ENCODE measurements at places on chromosomes 13 and 19. TPM values are rescaled to one million over a fixed set of nuclear protein-coding genes. Genes with fewer than 3 reads are reported as not detected.

KCNN1 gene
- polyA plus RNA-seq: 3.6 TPM

HS6ST3 gene
- under 0.01 TPM for polyA plus RNA-seq

ZNF681 gene
- 0.38 TPM for polyA plus RNA-seq

POU4F1 gene
- polyA plus RNA-seq: not detected

HMG20B gene
- polyA plus RNA-seq: 92.0 TPM

LAIR1 gene
- polyA plus RNA-seq: not detected

SIGLEC5 gene
- polyA plus RNA-seq: not detected

ZNF845 gene
- 0.94 TPM for polyA plus RNA-seq

DNA sequence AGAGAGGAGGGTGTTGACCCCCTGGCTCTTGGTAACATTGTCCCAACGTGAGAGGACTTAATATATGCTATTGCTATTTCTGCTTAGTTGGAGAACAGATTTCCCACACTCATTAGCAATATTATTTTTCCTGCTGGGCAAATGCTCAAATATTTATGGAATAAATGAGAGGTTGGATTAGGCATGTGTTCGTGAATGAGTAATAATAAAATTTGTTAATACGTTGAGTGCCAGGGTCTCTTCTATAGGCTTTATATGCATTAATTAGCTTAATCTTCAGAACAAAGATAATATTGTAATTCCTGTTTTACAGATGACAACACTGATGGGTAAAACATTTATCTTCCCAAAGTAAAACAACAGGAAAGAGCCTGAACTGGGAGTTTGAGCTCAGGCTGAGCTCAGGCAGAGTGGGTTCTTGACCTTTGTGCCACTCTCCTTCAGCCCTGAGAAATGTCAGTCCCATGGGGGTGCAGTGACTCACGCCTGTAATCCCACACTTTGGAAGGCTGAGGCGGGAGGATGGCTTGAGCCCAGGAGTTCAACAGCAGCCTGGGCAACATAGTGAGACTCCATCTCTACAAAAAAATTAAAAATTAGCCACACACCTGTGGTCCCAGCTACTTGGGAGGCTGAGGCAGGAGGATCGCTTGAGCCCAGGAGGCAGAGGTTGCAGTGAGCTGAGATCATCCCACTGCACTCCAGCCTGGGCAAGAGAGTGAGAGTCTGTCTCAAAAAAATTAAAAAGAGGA is 1.2 kb downstream of the ZNF233 start:
- no peaks in the 10 kb centered on the region for H3K36me3 ChIP-seq
- no peak overlapping the region for H3K27ac ChIP-seq
- peaks cover 4% of the 10 kb centered on the region for H3K4me1 ChIP-seq
- H3K27me3 ChIP-seq: no peaks in the 10 kb centered on the region

GRCh38 chr13:110450016-110450900 is 111.3 kb downstream of the RAB20 start:
- H3K4me1 ChIP-seq: no peaks in the 10 kb centered on the region
- no peaks in the 10 kb centered on the region for H3K27me3 ChIP-seq
- no peak for DNase-seq
- peaks cover 6% of the 10 kb centered on the region for H3K36me3 ChIP-seq

DNA sequence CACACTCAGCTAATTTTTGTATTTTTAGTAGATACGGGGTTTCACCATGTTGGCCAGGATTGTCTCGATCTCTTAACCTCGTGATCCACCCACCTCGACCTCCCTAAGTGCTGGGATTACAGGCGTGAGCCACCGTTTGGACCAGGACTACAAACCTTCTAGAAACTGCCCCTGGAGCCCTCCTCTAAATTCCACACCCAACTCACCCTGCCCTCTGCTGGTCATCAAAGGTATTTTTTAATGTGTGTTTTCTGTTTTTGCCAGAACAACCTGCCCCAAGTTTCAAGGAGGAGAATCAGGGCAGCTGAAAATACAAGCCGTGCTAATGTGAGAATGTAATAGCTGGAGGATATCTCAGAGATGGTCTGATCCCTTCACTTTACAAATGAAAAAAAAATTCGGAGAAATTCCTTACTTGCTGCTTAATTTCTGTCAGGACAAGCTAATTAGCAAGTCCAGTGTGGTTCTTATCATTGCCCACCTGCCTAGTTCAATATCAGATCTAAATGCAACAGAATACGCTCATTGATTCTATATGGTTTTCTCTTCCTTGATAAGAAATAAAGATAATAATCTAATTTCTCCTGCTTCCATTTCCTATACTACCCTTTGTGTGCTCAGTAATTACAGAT is 4.1 kb downstream of the ATP8A2 start:
- peak; percentile 76 for DNase-seq
- no peak overlapping the region for H3K27ac ChIP-seq
- no peaks in the 10 kb centered on the region for H3K4me1 ChIP-seq
- no peaks in the 10 kb centered on the region for H3K36me3 ChIP-seq
- peaks cover 35% of the 10 kb centered on the region for H3K27me3 ChIP-seq
- no peak overlapping the region for H3K4me3 ChIP-seq

DNA sequence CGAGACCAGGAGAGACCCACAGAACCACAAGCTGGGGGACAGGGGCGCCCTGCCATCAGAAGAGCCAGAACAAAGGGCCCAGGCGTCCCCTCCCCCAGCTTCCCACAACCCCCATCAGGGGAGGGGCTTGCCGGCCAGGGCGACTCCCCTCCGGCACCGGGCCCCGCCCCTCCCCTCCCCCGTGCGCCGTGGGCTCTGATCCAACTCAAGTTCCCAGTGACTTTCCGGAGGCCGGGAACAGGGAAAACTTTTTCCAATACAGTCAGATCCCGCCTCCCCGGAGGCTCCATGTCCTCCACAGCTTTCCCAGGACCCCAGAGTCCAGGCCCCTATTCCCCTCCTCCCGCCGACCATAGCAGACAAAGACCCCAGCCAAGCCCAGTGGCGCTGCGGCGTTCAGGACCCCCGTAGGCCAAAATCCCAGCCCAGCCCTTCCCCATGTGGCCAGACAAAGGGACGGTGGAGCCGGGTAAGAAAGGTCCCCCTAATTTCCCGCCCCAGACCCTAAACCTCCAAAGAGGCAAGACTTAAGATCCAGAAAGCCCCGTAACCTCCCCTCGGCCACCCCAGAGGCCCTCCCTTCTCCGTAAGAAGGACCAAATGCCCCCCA is 673 bp downstream of the TEAD2 start:
- H3K4me1 ChIP-seq: no peaks in the 10 kb centered on the region
- peak overlapping the region; percentile 86 for H3K27ac ChIP-seq
- H3K36me3 ChIP-seq: peaks cover 21% of the 10 kb centered on the region
- DNase-seq: peak; percentile 79
- peak overlapping the region; percentile 64 for H3K4me3 ChIP-seq

- peaks cover 25% of the 10 kb centered on the region for H3K36me3 ChIP-seq
- H3K4me1 ChIP-seq: peaks cover 15% of the 10 kb centered on the region
- no peak overlapping the region for H3K4me3 ChIP-seq
- H3K27me3 ChIP-seq: no peaks in the 10 kb centered on the region
- no peak overlapping the region for H3K27ac ChIP-seq
Observed at GRCh38 chr19:47179653-47180310, 49.1 kb downstream of the SAE1 start.

GRCh38 chr19:56403261-56403660 is 871 bp upstream of the ZNF583 start:
- no peaks in the 10 kb centered on the region for H3K4me1 ChIP-seq
- H3K27me3 ChIP-seq: no peaks in the 10 kb centered on the region
- peak overlapping the region; percentile 66 for H3K4me3 ChIP-seq
- no peak for DNase-seq

DNA sequence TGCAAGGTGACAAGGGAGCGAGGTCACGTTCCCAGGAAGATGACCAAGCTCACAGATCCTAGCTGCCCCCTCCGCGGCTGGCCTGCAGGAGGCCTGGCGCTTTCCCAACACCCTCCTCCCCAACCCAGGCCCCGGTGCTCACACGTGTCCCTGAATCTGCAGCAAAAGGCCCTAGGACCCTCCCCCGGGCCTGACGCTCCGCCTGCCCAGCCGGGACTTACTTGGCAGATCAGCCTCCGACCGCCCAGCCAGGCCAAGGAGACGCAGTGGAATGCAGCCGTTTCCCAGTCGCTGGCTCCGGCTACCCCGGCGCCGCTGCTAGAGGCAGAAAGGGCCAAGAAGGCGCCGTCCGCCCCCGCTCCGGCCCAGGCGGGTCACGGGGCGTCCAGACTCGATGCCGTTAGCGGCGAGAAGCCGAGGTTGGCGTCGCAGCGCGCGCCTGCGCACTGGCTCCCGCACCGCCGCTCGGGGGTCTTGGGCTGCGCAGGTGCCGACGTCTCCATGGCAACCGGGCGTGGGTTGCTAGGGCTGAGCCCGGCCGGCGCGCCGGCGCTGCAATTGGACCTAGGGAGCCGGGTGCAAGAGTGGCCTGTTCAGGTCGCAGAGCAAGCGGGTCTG is at the start of gene PNMA8A:
PNMA8A (minus strand) TSS at position 448 of the 618 bp plus-strand sequence. CDS start 528 bp downstream, outside the sequence.
- H3K36me3 ChIP-seq: no peaks in the 10 kb centered on the region
- H3K27me3 ChIP-seq: no peaks in the 10 kb centered on the region
- H3K27ac ChIP-seq: peak within 1 kb of the TSS; percentile 68
- H3K4me1 ChIP-seq: peaks cover 16% of the 10 kb centered on the region

DNA sequence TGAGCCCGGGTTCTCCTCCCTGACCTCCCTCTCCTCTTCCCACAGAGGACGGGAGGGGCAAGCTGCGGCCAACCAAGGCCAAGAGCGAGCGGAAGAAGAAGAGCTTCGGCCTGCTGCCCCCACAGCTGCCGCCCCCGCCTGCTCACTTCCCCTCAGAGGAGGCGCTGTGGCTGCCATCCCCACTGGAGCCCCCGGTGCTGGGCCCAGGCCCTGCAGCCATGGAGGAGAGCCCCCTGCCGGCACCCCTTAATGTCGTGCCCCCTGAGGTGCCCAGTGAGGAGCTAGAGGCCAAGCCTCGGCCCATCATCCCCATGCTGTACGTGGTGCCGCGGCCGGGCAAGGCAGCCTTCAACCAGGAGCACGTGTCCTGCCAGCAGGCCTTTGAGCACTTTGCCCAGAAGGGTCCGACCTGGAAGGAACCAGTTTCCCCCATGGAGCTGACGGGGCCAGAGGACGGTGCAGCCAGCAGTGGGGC is 162.2 kb downstream of the KDM4B start:
- H3K27ac ChIP-seq: no peak overlapping the region
- DNase-seq: no peak
- no peak overlapping the region for H3K4me3 ChIP-seq
- no peaks in the 10 kb centered on the region for H3K27me3 ChIP-seq
- H3K4me1 ChIP-seq: no peaks in the 10 kb centered on the region

DNA sequence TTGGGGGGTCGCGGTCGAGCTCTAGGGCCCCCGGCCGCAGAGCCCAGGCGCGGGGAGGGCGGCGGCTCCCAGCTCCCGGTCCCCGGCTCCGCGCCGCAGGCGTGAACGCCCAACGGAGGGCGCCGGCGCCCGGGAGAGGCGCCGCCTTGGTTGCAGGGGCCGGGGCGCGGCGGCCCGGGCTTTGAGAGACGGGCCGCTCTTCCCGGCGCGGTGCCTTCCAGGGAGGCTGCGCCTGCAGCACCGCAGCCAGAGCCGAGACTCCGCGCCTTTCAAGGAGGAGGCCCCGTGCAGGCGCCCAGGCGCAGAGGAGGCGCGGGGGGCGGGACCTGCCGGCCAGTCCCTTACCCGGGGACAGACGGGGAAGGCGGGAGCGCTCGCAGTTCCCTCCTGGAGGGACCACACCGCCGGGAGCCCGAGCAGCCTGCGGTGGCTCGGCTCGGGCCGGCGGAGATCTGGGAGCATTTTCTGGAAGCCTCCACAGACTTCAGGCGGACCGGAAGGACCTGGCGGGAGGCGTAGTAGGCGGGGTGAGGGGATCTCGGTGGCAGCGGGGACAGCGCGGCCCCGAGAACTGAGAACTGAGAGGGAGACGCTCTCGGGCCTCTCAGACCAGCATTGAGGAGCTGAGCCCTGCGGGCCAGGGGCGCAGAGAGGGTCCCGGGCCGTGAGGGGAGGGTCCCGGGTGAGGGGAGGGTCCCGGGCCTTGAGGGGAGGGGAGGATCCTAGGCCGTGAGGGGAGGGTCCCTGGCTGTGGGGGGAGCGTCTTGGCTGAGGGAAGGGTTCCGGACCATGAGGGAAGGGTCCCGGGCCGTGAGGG is 25.5 kb upstream of the MCF2L start:
- peak; percentile 82 for DNase-seq
- peaks cover 27% of the 10 kb centered on the region for H3K4me1 ChIP-seq
- H3K36me3 ChIP-seq: no peaks in the 10 kb centered on the region
- H3K27ac ChIP-seq: no peak overlapping the region
- H3K4me3 ChIP-seq: peak overlapping the region; percentile 57

GRCh38 chr13:41973247-41973741 is 12.4 kb upstream of the VWA8 start:
- no peak overlapping the region for H3K4me3 ChIP-seq
- no peak for DNase-seq
- H3K27ac ChIP-seq: no peak overlapping the region
- H3K4me1 ChIP-seq: no peaks in the 10 kb centered on the region
- H3K36me3 ChIP-seq: no peaks in the 10 kb centered on the region
- H3K27me3 ChIP-seq: no peaks in the 10 kb centered on the region

DNA sequence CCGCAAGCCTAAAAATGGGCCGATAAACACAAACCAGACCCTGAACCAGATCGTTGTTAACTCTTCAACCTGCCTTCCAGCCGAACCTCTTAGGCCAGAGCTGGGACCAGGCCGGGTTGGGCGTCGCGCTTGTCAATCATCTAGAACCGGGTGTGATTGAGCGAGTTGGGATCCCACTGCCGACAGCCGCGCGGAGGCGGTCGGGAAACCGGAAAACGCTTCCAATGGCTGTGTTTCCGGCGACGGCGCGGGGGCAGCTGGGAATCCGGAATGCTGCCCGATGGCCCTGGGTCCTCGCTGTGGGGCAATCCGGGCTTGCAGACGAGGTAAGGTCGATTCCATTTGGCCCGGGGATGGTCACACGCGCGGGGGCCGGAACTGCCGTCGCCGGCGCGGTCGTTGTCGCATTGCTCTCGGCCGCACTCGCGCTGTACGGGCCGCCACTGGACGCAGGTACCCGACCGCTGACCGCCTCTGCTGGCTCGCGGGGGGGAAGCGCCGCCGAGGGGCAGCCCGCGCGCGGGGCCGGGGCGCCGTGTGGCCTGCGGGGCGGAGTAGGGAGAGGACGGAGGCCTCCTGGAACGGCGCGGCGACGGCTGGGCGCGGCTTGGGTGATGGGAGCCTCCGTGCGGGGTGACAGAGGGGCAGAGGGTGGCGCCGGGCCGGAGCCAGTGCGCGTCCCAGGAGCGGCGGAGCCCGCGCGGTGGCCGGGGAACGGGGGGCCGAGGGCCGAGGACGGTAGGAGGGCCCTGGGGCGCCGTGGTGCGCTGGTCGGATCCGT is at the start of gene NAXD:
NAXD (plus strand) TSS at position 224 of the 781 bp plus-strand sequence; CDS start at position 281, 57 bp downstream.
- peak within 1 kb of the TSS; percentile 96 for H3K4me3 ChIP-seq
- peaks cover 22% of the 10 kb centered on the region for H3K4me1 ChIP-seq
- peak within 1 kb of the TSS; percentile 82 for H3K27ac ChIP-seq
- no peaks in the 10 kb centered on the region for H3K27me3 ChIP-seq
- no peaks in the 10 kb centered on the region for H3K36me3 ChIP-seq
